ENCODE measurements at places on chromosomes 2 and 18. TPM values are rescaled to one million over a fixed set of nuclear protein-coding genes. Genes with fewer than 3 reads are reported as not detected.

- no peak for DNase-seq
These were observed 14.8 kb downstream of the KLHL29 start for GRCh38 chr2:23399674-23400261.

GRCh38 chr18:11996190-11996754, 15.0 kb downstream of the IMPA2 start:
- DNase-seq: no peak

GRCh38 chr18:24766376-24766775, 305.9 kb downstream of the HRH4 start:
- no peak for DNase-seq

The ST6GAL2 gene
- 9.7 TPM for total RNA-seq

The FLACC1 gene
- total RNA-seq: 1.0 TPM

The RAPH1 gene
- 25.7 TPM for total RNA-seq

The RGPD3 gene
- 0.14 TPM for total RNA-seq

The DPP10 gene
- total RNA-seq: 2.1 TPM

All from neural crest cell (in vitro differentiated cells).